ENCODE measurements at places on chromosomes 3 and 15.

DNA sequence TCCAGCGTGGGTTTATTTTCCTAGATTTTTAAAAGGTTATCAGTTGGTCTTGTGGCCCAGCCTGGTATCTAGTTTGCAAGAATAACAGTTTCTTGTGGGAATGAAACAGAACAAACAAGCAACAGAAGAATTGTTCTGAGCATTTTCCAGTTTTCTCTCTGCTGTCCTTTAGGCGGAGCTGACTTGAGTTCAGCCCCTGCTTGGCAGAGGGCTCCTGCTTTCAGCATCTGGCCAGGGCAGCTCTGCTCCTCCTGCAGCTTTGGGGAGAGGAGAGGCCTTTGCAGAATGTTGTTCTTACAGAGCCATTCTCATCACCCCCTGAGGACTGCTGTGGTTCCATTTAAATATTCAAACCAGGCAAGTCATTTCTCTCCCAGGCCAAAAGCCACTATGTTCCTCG is 117.7 kb downstream of the ALDH1A2 start:
- no peak for DNase-seq

DNA sequence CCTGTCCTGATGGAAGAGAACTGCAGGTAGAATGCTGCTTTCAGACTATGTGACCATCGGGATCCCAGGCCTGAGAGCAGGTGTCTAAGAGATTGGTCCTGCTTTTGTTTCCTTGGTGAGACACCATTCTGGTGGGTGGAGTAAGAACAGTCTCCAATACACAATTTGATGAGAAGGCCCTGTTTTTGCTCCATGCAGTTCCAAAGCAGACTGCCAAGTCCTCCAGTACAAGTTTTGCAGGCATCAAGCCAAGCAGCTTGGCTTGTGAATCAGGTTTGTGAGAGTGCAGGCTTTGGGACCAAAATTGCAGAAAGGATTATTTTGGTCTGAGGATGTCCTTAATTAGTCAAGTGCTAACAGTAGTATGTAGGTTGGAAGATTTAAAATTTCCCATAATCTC is 381.6 kb downstream of the FOXP1 start:
- no peak for DNase-seq

- DNase-seq = no peak
These were observed 141.0 kb downstream of the CHDH start for GRCh38 chr3:53705024-53705745.

DNA sequence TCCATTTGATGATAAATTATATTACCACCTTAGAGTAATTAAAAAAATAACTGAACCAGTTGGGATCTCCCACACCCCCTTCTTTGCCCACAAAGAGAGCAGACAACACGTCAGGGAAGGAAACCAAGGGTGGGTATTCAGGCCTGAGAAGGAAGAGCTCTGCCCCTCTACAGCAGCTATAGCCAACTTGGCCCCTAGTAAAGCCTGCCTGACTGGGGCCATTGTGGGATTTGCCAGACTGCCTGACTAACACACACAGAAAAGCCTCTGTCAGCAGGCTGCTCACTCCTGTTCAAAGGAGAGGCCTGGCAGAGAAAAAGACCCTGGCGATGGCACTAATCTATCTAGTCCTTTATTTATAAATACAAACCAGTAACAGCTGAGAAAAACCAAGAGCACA is 41.4 kb downstream of the ATP8B4 start:
- DNase-seq = no peak

GRCh38 chr3:60304112-60304511 is 947.1 kb downstream of the FHIT start:
- no peak for DNase-seq

DNA sequence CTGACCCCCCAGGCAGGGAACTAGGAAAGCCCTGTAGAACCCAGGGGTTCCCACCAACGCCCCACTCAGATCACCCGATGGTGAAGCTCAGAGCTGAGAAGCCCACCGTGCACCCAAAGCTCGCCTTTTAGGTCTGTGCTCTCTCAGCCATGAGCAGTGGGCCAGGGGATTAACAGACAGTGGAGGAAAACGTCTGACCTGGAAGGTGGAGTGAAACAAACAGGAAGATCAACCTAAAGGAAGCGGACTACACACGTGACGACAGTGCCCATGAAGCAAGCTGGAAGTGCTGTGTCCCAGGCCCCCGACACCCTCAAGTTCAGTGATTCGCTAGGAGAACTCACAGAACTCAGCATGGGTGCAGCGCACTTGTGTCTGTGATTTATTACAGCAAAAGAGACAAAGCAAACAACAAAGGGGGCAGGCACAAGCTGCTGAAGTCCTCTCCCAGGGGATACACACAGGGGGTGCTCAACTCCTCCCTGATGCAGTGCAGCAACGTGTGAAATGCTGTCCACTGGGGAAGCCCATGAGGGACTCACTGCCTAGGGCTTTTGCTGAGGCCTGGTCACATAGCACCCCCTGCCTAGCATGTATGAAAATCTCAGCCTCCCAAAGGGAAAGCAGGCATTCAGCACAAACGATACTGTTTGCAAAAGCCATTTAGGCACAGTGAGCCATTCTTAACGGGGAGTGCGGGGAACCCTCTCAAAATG is 43.5 kb downstream of the CFAP92 start:
- DNase-seq = no peak

DNA sequence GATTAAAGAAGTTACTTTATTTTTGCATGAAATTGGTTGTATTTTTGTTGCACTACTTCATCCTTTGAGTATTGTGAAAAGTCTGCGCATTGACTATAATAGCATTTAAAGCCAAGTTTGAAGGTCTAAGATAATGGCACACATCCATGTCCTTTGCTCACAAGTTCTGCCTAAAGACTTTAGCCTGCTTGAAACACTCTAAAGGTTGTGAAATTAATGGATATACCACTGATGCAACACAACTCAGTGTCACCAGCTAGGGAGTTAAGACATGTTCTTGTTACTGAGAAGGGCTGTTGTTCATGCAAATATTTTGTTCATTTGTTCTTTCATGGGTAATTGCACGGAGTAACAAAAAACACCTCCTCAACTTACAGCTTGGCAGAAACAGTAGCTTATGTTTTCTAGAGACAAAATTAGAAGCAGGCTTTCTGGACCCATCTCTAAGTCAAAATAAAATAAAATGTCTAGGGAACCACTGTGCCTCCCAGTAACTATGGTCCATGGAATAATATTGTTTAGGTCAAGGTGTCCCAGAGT is 83.9 kb downstream of the PPARG start:
- DNase-seq = no peak

DNA sequence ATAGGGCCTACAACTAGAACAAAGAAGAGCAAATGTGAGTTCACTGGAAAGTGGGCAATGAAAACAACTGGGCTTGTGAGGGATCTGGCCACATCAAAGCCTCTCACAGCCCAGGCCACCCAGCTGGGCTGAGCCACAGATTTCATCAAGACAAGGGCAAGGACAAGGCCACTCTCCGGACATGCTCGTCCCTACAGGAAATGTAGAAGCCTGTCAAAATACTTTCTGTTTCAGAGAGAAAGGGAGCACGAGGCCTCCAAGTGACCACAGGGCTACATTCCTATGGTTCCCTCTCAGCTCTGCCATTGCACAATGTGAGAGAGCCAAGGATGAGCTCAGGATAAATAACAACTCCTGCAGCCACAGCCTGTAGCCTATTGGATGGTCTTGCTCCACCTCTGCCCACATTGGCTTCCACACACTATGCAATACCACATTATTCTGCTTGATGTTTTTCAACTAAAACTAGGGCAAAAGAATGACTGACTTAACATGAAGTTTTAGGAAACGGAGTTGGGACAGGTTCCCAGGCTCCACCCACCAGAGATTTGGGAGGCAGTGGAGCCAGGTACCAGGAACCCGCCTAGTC is 12.1 kb downstream of the TBC1D2B start:
- no peak for DNase-seq

GRCh38 chr15:25899870-25900269 is 36.7 kb upstream of the ATP10A start:
- no peak for DNase-seq

GRCh38 chr3:193896419-193896818 is 239.5 kb upstream of the HES1 start:
- no peak for DNase-seq

DNA sequence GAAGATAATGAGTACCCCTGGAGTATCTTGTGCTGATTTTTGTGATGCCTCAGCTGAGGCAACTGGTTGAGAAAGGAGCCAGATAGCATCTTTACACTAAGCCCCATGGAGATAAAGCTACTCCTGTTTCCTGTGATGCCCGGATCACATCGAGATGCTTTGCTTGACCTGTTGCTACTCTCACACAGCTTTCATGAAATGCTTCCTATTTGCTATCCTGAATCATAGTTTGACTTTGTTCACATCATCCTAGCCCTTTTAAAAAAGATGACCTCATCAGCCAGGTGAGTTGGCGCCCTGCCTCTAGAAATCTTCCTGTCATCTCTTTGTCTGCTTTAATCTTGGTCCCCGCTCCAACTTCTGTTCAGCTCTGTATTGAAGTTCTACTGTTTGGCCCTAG is 409.6 kb upstream of the TBL1XR1 start:
- DNase-seq = no peak

DNA sequence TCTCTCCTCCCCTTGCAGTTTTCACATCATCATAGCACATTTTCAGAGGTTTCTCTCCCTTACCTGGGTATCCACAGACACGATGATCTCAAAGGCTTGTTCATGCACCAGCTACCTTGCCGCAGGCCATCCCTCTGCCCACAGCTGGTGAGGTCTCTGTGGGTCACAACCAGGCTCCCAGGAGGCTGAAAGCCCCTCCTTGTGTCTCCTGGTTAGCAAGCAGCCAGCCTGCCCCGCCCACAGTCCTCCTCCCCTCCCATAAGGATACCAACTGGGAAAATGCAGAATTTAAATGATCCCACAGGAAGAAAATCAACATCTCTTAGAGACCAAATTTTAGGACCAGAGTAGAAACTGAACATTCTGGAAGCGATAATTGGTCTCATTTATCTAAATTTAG is 213.5 kb upstream of the PPP2R3A start:
- no peak for DNase-seq

DNA sequence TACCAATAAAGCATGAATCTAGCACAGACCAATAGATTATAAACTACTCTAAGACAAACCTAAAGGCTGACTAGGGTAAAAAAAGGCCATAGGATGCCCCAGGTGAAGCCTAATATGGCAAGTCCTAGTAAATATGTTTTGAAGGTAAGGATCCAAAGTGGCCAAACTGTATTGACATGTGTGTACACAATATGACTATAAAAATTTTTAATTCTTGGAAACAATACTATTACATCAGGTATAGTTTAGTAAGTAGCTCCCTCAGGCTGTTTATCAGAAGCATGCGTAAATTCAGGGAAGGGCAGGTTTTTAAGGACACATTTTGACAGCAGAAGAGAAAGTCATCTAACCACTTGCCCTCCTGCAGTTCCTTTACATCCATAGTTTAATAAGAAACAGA is 18.8 kb downstream of the GNB4 start:
- DNase-seq = no peak

DNA sequence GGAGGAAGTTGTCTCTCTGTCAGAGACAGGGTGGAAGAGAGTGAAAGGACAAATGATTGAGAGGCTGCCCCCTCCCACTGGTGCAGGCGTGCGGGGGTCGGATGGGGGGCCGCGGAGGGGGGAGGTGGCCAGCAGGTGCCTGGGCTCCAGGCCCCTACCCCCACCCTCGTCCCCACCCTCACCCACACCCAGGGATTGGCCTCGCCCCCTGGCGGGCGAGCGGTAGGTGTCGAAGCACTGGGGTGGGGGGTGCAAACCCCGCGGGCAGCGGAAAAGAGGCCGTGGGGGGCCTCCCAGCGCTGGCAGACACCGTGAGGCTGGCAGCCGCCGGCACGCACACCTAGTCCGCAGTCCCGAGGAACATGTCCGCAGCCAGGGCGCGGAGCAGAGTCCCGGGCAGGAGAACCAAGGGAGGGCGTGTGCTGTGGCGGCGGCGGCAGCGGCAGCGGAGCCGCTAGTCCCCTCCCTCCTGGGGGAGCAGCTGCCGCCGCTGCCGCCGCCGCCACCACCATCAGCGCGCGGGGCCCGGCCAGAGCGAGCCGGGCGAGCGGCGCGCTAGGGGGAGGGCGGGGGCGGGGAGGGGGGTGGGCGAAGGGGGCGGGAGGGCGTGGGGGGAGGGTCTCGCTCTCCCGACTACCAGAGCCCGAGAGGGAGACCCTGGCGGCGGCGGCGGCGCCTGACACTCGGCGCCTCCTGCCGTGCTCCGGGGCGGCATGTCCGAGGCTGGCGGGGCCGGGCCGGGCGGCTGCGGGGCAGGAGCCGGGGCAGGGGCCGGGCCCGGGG is at the start of gene KAT2B:
TSS of gene KAT2B (plus strand) at position 682 of the 783 bp plus-strand sequence. CDS start at position 714, 32 bp downstream.
- no peak for DNase-seq

Measured in DMS 273 treated with DMSO at 0.1 percent for 48 hours (cell line).